RWPE2 (cell line): ENCODE measurements at places on chromosomes 1 and 21.

DNA sequence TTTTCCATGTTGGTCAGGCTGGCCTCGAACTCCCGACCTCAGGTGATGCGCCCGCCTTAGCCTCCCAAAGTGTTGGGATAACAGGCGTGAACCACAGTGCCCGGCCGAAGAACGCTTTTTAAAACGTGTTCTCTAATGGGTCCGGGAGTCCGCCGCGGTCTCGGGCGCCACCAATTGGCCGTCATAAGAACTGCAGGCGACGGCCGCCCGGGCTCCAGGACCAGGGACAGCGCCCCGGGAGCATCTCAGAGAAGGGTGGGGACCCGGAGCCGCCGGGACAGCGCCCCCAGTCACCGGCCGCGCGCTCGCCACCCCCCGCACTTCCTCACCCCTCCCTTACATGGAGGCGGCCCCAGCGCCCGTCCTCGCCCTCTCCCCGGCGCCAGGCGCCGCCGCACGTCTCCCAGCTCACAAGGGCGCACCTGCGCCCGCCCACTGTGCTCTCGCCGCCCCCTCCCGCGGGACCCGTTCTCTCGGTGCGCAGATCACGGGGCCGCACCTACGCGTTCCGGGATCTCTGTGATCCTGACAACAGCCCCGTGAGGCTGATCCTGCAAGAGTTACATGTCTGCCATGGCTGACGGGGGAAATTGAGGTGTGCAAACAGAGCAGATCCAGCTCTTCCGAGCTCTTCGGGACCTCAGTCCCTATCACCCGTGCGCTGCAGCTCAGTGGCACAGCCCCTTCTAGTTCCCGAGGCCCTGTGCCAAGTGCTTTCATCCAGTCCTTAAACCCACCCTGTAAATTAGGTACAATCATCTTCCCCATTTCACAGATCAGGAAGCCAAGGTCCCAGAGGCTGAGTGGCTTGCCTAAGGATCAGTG, 9.8 kb downstream of the RAP1GAP start:
- DNase-seq = no peak

DNA sequence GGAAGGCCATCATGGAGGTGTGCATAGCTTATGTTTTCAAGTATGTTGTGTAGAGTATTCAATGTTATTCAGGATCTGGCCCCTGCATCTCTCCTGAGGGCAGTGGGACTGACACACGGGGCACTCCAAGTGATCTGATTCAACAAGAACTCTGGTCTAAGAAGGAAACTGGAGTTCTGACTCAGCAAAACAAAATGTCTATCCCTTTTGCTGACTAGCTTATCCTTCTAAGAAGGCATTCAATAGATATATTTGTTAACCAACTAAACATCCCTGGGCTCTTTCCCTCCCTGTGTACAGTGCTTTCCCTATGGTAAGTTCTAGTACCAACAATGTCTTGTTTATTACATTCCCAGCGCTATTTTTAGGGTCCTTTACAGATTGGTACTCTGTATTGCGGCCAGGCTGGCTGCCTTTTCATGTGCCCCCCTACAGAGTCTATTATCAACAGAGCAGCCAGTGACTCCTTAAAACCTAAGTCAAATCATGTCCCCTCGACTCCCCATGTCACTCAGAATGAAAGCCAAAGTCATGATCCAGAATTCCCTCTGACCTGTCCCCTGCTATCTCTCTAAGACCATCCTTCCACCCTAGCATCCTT, 304.9 kb downstream of the KCNH1 start:
- DNase-seq = no peak

GRCh38 chr1:116494353-116494692, 76.5 kb downstream of the CD58 start:
- no peak for DNase-seq

GRCh38 chr1:98688110-98688739, 26.7 kb downstream of the SNX7 start:
- DNase-seq = no peak

DNA sequence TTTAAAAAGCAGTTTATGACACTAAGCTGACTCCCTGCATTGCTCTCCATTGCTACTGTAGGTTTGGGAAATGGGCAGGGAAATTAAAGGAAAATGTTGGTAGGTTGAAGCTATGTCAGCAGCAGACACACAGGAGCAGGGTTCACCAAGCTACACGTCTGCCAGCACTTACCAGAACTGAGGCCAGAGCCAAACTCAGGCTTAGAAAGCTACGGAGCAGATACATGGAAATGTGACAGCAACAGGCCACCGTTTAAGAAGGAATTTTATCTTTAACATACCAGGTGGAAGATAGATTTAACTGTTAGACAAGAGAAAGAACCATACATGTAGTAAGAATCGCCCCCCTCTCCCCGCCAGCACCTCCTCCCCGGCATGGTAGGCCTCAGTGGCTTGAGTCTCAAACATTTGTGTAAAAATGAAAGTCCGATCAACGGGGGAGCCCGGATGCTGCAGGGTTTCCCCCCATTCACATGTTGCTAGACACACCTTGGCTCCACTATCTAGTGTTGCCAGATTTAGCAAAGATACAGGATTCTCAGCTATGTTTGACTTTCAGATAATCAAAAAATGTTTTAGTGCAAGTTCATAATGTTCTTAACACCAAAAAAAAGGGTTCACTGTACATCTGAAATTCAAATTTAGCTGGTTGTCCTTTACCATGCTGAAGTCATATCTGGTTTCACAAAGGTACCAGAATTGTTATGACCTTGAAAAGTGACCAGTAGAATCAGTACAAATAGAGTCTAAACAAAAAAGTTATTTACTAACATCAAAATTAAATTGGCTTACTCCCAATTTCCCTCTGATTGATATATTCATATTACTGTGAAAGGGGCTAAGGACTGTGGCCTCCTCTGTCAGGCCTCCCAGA, 6.7 kb downstream of the OR2T11 start:
- no peak for DNase-seq

DNA sequence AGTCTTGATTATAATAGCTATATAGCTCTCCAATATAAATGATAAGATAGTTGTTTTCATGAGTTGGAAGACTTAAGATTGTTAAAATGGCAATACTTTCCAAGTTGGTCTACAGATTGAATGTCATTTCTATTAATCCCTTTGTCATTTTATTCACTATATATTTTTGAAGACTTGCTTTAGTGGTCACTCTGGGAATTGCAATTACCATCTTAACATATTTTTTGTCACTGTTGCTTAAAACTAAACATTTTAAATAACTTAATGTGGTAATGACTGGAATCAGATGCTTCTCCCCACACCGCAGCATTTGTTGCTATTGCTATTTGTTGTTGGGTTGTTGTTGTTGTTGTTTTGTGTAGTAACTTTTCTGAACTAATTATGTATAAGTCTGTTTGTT, 1592.9 kb downstream of the MRPL39 start:
- DNase-seq = no peak

- DNase-seq = no peak
Measured at GRCh38 chr1:215606564-215607168, 39.6 kb downstream of the KCTD3 start.

GRCh38 chr1:23673086-23673813, 18.4 kb upstream of the RPL11 start:
- DNase-seq = no peak

DNA sequence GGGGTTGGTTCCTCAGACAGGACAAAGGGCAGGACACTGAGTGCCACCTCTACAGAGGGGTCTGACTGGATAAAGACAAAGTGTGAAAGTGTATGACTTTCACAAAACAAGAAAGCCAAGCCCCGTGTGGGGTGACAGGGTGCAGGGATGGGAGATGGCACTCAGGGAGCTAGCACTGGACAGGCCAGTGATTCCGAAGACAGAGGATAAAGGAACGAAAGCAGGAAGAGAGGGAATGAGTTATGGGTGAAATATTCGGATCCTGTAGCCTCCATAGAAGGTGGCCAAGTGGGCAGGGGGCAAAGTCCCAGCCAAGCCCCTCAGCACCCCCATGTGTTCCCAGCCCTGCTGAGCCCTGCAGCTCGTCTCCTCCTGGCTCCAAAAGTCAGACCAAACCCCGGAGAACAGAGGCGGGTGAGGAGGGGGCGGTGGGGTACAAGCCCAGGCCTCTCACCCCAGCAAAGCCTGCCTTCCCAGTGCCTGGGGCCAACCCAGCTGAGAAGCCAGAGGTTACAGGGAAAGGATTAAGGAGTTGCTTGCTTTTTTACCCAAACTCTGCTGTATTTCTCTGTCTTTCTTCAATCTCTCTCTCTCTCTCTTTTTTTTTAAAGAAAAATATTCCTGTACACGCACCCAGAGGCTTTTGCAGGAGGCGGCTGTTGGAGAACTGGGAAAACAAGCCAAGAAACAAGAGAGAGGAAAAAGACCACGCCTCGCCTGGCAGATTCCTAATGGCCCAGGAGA, 14.0 kb upstream of the WASF2 start:
- DNase-seq = no peak

- DNase-seq = no peak
Measured at GRCh38 chr1:50858761-50859160, 101.3 kb downstream of the FAF1 start.
